ENCODE measurements at places on chromosomes 6 and 20.

DNA sequence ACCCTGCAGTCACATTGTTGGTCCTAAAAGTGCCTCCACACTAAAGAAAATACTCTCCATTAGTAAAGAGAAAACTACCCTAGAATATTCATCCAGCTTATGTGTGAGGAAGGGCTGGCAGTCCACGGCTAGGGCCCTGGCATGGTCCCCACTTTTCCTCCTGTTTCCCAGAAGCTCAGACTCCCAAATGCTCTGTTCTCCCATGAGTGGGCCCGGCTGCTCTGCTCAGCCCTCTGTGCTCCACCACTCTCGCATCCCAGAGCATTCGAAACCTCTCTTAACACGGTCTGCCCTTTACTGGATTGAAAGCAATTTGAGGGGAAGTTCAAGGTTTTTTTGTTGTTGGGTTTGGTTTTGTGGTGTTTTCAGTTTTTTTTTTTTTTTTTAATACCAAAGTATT lies 61.8 kb downstream of the APCDD1L start:
- no peak for DNase-seq

- no peak for DNase-seq
These were observed 19.1 kb upstream of the PRDM1 start for GRCh38 chr6:106066989-106067388.

GRCh38 chr20:54848262-54848661 lies 372.9 kb downstream of the DOK5 start:
- no peak for DNase-seq

GRCh38 chr20:44433751-44434538 lies 41.7 kb upstream of the TTPAL start:
- no peak for DNase-seq

DNA sequence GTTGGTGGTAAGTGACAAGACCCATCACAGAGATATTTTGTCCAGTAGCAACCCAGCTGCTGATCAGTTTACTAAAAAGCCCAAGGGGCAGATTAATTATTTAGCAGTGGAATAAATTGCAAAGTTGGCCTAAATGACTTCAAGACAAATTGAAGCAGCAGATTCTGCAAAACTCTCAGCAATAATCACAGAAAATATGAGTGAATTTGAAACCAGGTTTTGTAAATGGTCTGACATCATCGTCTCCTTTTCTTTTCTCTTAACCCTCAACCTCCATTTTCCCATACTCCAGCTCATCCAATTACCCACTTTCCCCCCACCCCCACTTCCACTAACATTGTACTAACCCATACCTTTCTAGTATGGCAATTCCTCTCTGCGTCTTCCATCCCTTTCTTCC lies 11.3 kb upstream of the PTPRK start:
- DNase-seq, result no peak

DNA sequence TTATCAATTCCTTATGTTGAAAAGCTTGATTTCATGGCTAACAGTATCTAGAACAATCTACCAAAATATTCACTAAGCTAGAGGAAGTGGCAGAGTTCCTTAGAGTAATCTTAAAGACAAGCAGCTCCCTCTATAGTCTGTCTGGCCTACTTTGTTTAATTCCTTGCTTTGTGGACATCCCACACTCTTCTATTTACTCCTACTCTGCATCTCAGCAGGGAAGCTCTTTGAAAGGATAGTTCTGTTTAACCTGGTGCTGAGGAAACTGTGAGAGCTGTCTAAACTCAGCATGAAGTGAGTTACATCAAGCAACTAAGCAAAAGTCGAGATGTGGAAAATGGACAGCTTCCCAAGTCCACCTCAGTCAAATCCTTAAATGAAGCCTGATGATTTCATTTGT lies 4.3 kb downstream of the REV3L start:
- no peak for DNase-seq

GRCh38 chr6:159376516-159377158 lies 207.4 kb downstream of the FNDC1 start:
- no peak for DNase-seq
